Body of pancreas (tissue), 4 donors: ENCODE measurements at places on chromosomes 1 and 21. TPM values are rescaled to one million over a fixed set of nuclear protein-coding genes. Genes with fewer than 3 reads are reported as not detected.

FAM177B gene
- total RNA-seq: not detected

NOS1AP gene
- 3.1 TPM for total RNA-seq

RTCA gene
- total RNA-seq: 10.2 TPM

RNU1-1 gene
- under 0.01 TPM for total RNA-seq
